ENCODE measurements at places on chromosomes 11 and 22.

DNA sequence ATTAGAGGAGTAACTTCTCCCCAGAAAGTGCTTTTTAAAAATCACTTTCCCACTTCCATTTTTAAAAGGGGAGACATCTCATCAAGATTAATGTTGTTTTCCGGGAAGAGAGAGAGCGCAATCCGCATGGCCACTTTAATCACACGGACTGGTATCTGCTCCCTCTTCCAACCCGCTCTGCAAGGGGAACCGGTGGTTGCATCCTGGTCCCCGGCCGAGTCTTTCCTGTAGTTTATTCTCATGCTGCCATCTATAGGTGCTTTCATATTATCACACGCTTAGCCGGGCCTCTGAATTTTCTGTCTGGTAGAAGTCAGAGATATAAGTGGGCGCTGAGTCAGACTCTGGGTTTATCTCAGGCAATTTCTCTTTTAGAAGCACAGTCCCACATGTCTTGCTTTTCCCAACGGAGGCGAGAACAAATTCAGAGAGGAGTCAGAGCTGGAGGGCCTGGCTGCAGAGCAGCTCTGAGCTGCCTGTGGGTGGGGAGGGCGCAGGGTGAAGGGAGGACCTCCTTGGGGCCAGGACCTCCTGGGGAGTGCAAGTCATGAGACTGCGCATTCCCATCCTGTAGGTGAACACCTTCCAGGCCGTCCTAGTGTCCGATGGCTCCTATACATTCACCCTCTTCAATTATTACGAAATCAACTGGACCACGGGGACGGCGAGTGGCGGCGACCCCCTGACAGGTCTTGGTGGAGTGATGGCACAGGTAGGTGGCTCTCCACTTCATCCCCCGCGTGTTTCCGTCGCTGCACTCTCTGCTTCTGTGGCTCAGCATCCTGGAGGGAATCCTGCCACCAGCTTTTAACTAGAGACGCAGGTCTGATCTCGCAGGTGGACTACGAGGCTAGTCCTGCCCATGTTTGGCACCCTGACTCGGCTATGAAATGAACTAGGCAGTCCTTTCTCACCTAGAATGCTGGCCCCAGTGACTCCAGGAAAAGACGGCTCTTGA lies 11.7 kb downstream of the TECTA start:
- DNase-seq: no peak

GRCh38 chr11:129373489-129373953 lies 2.1 kb upstream of the BARX2 start:
- DNase-seq: no peak

DNA sequence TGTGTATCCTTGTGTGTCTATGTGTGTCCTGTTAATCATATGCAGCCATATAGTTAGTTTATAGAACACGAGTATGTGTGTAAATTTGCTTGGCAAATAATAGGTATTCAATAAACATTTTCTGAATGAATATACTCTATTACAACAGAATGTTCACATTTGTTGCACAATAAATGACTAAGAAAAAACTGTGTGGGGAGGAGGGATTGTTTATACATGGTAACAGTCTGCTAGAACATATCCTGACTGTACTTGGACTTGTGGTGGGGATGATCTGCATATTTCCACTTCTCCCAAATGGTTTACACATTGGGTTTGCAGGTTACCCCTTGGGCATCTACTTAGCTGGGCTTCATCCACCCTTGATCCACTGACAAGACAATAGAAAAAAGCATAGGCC lies 194.6 kb downstream of the INSC start:
- no peak for DNase-seq

- no peak for DNase-seq
Observed at GRCh38 chr11:130536106-130537040, 87.9 kb downstream of the ADAMTS15 start.

DNA sequence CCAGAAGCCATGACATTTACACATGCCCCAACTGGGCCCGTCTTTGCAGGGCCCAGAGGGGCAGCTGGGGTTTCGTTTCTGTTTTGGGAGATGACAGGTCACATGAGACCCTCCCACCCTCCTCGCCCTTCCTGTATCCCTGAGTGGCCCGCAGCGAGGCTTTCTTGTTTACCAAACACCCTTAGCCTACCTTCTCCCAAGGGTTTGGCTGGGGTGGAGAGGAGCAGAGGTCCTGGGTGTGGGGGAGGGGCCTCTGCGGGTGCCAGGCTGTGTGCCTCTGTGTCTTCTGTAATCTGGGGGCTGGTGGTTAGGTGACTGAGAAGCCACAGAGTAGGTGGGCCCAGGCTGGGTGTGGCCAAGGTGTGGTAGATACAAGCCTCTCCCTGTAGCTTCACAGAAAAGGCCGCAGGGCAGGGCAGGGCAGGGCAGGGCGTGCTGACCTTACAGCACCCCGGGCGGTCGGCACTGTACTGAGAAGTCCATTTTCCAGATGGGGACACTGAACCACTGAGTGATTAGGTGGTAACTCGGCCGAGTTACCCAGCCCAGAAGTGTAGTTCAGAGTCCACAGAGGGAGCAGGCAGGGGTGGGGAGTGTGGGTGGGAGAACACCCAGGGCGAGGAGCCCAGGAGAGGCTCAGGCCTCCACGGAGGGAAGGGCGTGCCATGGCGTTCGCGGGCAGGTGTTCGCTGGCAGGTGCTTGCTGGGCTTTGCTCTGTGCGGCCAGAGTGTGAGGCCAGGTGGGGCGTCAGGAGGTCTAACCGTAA lies 8.7 kb downstream of the PRR5 start:
- DNase-seq: peak; percentile 15

DNA sequence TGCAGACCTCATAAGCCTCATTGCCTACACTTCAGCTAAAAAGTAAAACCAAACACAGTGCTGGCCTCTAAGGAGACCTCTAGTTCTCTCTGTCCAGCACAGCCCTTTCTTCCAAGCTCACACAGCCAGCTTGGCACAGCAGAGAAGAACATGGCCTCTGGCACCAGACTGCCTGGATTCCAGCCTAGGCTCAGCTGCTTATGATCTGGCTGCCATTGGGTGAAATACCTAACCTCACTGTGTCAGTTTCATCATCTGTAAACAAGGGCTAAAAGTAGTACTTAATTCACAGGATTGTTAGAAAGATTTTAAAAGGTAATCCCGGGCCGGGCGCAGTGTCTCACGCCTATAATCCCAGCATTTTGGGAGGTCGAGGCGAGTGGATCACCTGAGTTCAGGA lies 9.9 kb upstream of the ACER3 start:
- no peak for DNase-seq

Measured in effector CD8-positive, alpha-beta T cell (primary cell).